ENCODE measurements at places on chromosomes 5 and 9.

GRCh38 chr5:173342813-173343755, 14.9 kb upstream of the STC2 start:
- no peak for DNase-seq

GRCh38 chr9:37066139-37066725, 32.2 kb upstream of the PAX5 start:
- DNase-seq, result peak; percentile 55

- no peak for DNase-seq
Measured at GRCh38 chr5:117881426-117882230, 1106.7 kb downstream of the DTWD2 start.

- DNase-seq, result no peak
Measured at GRCh38 chr9:106307670-106308069, 555.3 kb upstream of the ZNF462 start.
